DMS 273 treated with DMSO at 0.1 percent for 48 hours (cell line): ENCODE measurements at places on chromosomes 6 and 20.

- no peak for DNase-seq
Observed at GRCh38 chr6:109939654-109940053, 38.5 kb upstream of the GPR6 start.

DNA sequence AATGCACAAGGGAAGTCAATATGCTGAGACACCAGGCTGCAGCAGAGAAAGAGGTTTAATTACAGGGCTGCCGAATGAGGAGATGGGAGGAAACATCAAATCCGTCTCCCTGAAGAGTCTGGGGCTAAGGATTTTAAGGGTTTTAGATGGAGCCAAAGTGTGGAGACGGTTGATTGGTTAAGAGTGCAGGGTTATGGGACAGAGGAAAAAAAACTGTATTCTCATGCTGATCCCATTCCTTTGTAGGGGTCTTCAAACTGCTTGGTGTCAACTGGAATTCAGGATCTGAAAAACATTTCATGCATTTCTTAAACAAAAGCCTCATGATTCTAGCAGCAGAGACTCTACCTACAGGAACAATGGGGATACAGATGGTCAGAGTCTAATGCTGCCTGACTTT is 96.1 kb upstream of the SYNDIG1 start:
- no peak for DNase-seq

GRCh38 chr20:63536997-63537524 is at the start of gene PTK6:
PTK6 (minus strand) TSS chr20:63537376; CDS start chr20:63537314, 62 bp downstream.
- no peak for DNase-seq

GRCh38 chr6:146027586-146028251 is 1.1 kb upstream of the GRM1 start:
- no peak for DNase-seq

DNA sequence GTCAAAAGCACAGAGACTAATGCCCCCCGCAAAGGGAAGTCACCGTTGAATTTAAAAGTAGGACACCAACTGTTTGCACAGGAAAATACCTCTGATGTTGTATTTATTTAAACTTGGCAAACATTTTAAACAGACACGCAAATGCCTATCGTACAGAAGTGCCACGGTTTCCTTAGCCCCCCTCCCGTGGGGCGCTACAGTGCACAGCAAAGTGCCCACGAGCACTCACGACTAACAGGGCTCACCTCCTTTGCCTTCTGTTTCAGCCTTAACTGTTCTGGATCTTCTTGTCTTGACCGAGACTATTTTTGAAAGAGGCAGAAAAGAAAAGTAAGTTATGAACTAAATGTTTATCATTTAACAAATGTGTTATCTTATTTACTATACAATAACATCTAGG is 67.8 kb downstream of the TAF4 start:
- no peak for DNase-seq
